ENCODE measurements at places on chromosomes 11 and 22.

GRCh38 chr22:36797374-36797773 is 19.5 kb downstream of the PVALB start:
- DNase-seq = no peak

GRCh38 chr11:101508370-101508769 is 75.4 kb downstream of the TRPC6 start:
- no peak for DNase-seq

DNA sequence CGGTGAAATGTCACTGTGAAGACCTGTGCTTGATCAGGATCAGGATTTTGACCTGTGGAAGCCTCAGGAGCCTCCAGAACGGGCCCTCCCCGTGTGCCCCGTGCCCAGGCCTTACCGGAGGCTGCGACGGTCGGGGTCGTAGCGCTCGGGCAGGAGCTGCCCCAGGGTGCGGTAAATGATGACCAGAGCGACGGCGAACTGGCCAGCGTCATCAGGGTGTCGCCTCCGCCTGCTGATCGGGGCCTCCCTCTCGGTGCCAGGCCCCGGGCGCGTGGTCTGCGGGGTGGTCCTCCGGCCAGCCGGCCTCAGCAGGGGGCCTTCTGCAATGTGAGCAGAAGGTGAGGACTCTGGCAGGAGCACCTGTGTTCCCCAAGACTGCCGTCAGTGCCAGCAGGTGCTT is 46.2 kb downstream of the TRMU start:
- DNase-seq = no peak

DNA sequence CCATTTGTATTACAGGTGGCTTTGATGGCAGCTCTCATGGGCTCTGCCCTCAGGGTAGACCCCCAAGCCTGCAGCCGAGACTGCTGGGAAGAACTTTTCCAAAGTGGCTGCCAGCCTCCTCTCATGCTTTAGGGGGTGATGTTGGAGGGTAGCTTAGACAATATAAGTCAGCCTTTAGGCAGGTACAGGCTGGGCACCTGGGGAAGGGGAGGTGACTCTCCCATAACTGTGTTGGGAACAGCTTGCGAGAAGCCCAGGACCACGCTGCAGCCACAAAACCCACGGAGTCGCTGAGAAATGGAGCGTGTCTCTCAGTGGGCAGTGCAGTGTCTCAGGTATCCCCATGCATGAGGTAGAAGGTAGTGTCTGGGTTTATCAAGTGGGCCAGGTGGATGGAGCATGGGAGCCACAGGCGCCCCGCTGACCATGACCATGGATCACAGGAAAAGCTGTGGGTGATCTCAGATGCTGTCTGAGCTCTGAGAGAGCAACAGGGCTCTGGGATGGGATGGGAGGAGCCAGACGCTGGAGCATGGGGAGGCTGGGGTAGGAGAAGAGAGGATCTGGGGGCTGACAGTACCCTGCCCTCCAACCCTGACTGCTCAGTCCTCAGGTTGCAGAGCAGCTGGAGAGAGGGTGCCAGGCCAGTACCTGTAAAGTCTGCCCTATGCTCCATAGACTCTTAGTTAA is 115.2 kb downstream of the FEZ1 start:
- DNase-seq = no peak

DNA sequence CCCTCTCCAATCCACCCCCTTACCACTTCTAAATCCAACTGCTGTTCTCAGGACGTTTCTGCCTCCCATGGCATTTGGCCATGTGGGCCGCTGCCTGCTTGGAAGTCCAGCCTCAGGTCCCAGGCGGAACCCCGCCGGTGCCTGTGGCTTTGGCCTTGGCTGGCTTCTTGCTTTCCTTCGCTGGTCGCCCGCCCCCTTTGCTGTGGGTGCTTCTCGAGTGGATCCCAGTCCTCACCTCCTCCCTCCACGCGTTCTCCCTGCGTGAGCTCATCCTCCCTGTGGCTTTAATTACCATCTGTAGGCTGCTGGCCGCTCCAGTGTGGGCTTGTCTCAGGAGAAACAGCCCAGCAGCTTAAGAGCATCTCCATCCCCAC is 111.7 kb downstream of the NECTIN1 start:
- no peak for DNase-seq

DNA sequence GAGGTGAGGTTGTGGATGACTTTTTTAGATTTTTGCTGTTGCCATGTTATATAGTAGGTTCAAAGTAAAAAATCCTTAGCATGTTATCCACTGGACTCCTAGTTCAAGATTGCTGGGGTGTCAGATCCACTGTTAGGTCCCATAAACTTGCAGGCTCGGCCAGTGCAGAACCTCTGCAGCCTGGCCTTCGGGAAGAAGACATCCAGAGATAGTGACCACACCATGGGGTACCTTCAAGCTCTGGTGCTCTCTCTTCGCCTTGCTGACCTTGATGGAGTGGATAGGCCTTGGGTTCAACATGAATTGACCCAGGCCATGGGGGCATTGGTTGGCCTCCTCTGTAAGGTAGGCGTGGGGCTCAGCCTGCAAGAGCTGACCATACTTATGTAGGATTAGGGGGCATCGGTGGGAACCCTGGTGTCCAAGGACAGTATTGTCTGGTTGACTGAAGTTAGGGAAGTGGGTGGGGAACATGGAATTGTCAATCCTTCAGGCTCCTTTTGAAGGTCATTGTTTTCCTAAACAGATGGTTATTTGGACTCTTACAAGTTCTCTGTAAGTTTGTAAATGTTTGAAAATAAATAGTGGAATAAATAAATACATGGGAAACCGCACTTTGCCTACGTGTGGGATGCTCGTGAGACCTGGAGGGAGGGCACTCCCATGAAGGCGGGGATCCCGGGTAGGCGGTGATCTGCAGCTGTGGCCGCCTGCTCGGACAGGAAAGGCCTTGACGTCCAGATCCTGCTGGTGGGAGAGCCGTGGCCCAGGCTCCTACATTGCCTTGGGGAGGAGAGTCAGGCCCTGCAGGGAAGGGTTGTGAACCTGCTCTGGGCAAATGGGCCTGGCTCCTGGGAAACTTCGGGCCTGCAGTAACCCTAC is 37.1 kb downstream of the BCR start:
- no peak for DNase-seq

DNA sequence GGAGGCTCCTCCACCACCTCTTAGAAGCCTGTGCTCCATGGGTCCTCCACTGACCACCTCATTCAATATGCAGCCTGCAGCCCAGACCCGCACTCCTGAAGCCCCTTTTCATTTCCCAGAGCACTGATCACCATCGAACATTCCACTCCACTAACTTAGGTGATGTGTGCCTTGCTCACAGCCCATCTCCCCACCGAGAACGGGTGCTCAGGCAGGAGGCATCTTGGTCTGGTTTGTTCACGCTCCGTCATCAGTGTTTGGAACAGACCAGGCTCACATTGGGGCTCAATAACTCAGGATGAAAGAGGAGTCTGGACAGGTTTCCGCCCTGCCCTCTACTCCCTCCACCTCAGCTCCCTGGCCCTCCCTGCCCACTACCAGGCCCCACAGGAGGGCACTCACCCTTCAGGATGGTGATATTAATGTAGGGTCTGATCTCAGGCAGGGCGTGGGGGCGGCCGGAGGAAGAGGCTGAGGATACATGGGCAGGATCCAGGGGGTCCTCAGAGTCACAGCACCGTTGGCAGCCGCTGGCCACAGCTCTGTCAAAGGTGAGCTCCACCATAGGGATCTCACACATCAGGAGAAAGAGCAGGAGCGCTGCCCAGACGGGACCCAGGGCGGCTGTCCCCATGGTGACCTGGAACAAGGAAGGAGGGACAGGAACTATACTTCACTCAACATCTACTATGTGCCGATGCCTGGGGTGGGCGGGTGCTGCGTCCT is 3.1 kb downstream of the C1QTNF6 start:
- DNase-seq = no peak

GRCh38 chr11:130980071-130980862 is 64.0 kb upstream of the SNX19 start:
- no peak for DNase-seq

- no peak for DNase-seq
Observed at GRCh38 chr11:907668-908067, 2.9 kb downstream of the CHID1 start.

DNA sequence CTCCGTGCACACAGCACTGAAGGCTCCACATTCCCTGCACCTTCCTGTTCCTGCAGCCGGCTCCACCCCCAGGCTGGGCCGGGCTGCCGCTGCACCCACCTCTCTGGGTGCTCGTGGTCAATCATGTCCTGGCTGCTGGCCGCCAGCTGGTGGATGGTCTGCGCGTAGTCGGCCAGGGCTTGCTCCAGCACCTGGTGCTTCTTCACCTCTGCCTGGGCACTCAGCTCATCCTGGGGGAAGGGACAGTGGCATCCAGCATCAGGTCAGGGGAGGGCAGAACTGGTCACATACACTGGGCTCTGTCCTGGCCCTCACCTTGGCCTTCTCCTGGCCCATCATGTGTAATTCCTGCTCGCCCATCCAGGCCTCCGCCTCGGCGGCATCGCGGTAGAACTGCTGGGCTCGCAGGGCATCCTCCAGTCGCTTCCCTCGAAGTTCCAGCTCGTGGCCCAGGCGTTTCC is 15.2 kb upstream of the RBM4B start:
- no peak for DNase-seq

- no peak for DNase-seq
Observed at GRCh38 chr11:47392546-47393162, 14.3 kb upstream of the SPI1 start.

- DNase-seq = no peak
Observed at GRCh38 chr11:12245091-12245490, 132.3 kb upstream of the PARVA start.

DNA sequence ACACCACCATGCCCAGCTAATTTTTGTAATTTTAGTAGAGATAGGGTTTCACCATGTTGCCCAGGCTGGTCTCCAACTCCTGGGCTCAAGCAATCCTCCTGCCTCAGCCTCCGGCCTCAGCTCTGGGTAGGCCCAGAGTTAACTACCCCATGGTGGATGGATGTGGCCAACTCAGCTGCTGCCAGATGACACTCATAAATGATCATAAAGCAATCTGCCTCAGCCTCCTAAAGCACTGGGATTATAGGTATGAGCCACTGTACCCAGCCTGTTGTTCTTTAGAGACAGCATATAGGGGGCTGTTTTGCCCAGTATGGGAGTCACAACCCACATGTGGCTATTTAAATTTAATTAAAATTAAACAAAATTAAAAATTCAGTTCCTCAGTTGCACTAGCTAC is 54.3 kb downstream of the LARGE1 start:
- no peak for DNase-seq

DNA sequence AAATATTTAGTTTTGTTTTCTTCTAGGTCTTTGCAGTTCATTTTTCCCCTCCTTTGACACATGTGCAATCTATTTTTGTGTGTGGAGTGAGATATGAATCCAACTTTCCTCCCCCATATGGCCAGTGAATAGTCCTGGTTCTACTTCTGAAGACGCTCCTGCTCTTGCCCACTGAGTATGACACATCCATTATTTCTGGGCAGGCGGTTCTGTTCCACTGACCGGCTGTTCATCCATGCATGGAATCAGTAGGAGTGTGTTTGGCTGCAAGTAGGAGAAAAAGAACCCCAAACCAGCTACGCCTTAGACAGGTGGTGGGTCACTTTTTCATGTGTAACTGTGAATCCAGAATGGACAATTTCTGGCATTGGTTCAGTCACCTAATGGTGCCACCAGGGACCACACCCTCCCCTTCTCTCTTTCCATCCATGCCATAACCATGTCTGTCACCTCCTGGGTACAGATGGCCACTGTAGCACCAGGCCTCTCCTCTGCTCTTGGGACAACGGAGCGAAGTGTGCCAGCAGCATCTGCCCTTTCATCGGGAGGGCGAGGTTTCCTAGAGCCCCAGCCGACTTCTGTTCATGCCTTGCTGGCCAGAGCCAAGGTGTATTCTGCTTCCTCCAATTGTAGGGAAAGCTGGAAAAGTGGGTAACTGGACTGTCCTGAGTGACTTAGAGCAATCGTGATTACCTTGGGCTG is 67.4 kb upstream of the SLC22A12 start:
- no peak for DNase-seq

DNA sequence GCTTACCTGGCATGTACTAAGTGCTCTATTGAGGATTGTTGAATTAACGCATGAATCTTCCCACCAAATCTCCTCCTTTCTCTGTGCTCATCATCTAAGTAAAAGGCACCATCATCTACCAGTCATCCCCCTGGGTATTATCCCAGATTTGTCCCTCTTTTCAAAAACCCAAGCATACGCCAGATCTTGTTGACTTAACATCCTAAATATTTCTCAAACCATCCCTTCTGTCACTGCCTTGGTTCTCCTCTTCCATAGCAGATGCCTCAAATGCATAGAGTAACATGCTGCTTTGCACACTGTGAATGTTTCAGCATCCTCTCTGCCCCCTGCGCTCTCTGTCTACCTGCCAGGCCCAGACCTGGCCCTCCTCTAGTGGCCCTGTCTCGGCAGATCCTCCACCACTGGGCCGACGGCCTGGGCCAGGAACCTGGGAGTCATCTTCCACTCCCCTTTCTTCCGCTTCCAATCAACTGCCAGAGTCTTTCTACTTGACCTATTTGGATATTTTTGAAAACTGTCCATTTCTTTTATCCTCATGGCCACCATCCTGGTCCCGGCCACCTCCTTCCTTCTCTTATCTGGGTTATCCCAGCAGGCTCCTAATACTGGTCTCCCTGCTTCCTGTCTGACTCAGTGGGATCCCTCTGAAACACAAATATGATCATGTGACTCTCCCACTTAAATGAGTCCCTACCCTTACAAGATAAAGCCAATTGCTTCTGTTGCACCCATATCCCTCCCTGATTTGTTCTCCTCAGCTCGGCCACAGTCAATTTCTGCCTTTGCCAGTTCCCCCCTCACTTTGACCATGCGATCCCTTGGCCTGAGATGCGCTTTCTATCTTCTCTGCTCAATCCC is 3.4 kb upstream of the TAB1 start:
- no peak for DNase-seq

Data from NCI-H2081 treated with DMSO at 0.1 percent for 48 hours (cell line).